ENCODE measurements at places on chromosomes 4 and X. TPM values are rescaled to one million over a fixed set of nuclear protein-coding genes. Genes with fewer than 3 reads are reported as not detected.

GRCh38 chr4:69823481-69824186 is 36.3 kb downstream of the SULT1E1 start:
- DNase-seq: no peak

DNA sequence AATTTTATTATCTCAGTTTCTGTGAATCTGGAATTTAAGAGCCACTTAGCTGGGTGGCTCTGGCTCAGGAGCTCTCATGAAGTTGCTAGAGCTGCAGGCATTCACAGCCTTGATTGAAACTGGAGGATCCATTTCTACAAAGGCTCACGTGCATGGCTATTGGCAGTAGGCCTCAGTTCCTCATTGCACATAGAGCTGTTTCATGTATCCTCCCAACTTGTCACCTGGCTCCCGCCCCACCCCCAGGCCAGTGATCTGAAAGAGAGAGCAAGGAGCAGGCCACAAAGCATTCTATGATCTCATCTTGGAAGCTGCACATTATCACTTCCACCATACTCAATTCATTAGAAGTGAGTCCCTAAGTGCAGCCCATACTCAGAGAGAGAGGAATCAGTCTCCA is 18.5 kb upstream of the AP1AR start:
- no peak for DNase-seq

The PPP4R3C gene
- polyA plus RNA-seq: not detected

DNA sequence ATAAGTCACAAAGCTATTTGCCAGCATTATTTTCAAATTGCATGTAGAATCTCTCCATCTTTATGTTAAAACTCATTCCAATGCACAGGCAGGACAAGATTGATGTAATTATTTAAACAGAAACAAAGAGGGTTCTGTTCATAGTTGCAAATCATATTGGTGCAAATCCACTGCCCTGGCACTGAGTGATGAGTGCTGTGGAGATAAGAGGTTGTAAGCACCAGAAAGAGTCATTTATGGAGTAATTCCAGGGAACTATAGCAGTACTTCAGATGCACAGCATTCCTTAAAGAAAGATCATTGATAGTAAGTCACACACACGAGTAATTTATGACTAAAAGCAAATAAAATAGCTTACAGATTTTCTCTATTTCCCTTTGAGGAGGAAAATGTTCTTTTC is 337.7 kb upstream of the CTSO start:
- no peak for DNase-seq

DNA sequence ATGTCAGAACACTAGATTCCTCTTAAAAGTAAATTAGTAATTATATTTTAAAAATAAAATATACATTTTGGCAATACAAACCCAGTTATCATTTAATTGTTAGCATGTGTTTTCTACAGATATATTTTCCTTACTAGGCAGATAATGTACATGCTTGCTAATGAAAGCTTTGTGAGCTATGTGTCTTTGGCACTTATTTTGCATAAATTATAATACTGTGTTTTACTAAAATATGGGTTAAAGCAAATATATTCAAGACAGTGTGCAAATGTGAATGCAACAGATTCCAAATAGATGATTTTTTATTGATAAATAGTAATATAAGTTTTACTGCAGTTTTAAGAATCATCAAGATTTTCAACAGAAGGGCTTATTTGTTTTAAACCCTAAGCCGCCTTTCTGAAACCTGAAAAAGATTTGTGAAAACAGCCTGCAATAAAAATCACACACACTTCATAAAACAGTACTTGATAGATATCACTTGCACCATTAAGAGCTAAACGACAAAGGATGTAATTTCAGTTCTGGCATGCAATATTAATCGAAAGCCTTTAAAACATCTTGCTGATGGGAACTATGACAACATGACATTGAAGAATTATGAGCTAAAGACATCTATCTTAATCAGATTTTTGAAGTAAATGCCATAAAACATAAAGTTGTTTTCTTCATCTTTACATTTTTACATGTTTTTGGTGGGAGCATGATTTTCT is 333.3 kb downstream of the DCTD start:
- DNase-seq: no peak

DNA sequence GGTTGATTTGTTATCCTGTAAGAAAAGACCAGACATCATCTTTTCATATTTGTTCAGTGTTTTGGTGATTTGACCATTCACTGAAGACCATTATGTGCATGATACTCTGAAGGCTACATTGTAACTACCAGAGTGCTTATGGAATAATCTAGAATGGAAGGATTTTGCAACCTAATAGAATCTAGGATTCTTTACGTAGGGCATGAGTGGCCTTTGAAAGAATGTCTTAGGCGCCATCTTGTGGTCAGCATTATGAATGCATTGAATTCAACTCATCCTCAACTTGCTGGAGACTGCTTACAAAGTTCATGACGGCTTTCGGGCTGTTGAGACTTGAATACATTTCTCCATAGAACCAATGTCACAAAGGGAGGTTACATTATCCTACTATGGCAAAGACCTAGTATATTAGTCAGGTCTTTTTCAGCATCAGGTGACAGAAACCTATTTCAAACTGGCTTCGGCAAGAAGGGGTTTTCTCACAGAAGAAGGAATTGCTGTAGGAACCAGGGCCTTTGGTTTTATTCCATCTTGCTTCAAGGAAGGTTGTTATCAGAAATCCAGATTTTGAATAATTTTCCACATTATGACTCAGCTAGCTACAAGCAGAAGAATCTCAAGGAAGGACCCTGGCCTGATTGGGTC is 104.1 kb downstream of the GPAT3 start:
- DNase-seq: peak; percentile 77

DNA sequence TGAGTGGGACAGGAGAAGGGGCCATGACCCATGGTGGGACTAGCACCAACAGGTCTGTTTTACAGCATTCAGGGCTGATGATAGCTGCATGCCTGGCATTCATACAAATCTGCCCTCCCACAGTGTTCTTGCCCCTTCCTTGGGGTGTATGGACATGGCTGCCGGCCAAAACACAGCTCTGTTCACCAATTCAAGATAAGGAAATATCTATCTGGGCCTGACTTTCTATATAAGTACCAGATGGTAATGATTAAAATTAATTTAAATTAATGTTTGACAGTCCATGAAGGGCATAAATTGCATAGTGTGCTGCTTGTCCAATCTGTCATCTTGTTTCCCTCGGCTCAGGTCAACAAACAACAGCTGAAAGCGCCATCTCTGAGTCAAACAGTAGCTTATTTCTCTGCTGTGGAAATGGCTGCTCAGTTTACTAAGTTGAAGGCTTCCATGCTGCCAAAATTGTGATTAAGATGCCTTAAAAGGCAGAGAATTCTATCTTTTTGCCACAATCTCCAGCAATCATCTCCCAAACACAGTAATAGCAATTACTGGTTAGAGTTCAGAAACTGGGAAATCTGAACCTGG is 67.0 kb upstream of the TSPAN7 start:
- no peak for DNase-seq

The PLXNB3 gene
- polyA plus RNA-seq: 1.0 TPM

The OCIAD2 gene
- polyA plus RNA-seq: 198 TPM

- no peak for DNase-seq
These were observed 71.8 kb downstream of the CHRDL1 start for GRCh38 chrX:110723844-110724243.

GRCh38 chrX:130772776-130773143 is 130.2 kb downstream of the ENOX2 start:
- no peak for DNase-seq

DNA sequence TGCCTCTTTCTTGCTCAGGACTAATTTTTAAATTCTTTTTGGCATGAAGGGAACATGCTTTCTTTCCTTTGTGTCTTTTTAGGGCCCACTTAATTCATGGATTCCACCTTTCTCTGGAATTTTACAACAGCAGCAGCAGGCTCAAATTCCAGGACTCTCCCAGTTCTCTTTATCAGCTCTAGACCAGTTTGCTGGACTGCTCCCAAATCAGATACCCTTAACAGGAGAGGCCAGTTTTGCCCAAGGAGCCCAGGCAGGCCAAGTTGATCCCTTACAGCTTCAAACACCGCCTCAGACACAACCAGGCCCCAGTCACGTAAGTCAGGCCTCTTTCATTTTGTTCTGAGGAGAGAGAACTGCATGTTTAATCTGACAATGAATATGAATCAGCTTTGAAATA is 2.3 kb downstream of the ODAM start:
- no peak for DNase-seq

The FATE1 gene
- polyA plus RNA-seq: 0.57 TPM

- DNase-seq: no peak
These were observed 48.0 kb upstream of the IGFBP7 start for GRCh38 chr4:57158221-57158620.

DNA sequence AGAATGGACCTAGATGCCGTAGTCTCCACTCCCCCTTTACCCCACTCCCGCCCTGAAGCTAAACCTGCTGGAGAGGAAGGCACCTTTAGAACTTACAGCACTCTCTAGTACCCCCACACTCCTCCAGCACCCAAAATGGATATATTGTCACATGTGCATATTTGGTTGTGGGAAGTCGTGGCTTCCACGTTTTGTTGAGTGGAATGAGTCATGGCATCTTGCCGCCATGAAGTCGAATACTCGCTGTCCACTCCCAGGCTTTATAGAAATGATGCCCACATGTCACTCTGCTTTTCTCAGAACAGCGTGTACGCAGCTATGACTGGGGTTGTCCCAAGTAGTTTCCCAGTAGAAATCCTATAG is 545 bp downstream of the ABCE1 start:
- peak; percentile 26 for DNase-seq

DNA sequence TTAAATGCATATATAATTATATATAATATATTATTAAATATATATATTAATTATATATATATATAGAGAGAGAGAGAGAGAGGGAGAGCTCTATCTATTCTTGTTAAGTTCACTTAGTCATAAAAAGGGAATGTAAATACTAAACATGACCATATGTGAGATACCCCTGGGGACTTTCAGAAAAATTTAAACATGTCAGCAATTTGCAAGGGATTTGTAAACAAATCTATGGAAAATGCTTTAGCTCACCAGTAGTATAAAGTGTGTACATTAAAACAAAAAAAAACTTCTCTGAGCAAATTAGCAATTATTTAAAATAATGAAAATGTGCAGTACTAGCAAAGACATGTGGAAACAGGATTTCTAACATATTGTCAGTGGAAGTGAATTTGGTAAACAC is 1755.5 kb downstream of the PCDH19 start:
- no peak for DNase-seq

- DNase-seq: no peak
These were observed 14.0 kb downstream of the RASL11B start for GRCh38 chr4:52876069-52876468.

All from renal cortex interstitium (tissue), 15 donors.